ENCODE measurements at places on chromosomes 11 and 22.

- no peak for DNase-seq
Observed at GRCh38 chr11:130216221-130216550, 56.6 kb downstream of the ST14 start.

- DNase-seq, result no peak
Observed at GRCh38 chr22:17717708-17718107, 56.6 kb downstream of the BID start.

- no peak for DNase-seq
Observed at GRCh38 chr11:111569476-111569875, 29.0 kb downstream of the LAYN start.

GRCh38 chr11:87290304-87290922 lies 252.7 kb downstream of the TMEM135 start:
- peak; percentile 20 for DNase-seq

GRCh38 chr11:76237914-76238313 lies 31.6 kb upstream of the WNT11 start:
- no peak for DNase-seq

DNA sequence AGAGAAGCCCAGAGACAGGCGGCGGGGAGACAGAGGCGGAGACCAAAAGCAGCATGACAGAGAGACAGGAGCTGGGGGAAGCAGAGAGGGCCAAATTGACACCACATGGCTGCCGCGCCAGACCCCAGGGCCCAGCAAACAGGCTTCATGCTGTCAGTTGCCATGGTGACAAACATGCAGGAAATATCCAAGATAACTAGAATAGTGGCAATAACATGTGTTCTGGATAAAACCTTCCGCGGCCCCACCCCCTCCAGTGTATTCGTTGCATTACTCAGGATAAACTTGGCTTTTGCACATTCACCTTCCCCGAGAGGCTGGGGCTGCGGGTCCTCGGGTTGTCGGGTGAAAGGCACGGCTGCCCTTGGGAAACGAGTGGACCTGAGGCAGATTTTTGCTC lies 49.9 kb upstream of the CDON start:
- DNase-seq, result no peak

GRCh38 chr11:99988471-99988837 lies 698.6 kb upstream of the ARHGAP42 start:
- no peak for DNase-seq

DNA sequence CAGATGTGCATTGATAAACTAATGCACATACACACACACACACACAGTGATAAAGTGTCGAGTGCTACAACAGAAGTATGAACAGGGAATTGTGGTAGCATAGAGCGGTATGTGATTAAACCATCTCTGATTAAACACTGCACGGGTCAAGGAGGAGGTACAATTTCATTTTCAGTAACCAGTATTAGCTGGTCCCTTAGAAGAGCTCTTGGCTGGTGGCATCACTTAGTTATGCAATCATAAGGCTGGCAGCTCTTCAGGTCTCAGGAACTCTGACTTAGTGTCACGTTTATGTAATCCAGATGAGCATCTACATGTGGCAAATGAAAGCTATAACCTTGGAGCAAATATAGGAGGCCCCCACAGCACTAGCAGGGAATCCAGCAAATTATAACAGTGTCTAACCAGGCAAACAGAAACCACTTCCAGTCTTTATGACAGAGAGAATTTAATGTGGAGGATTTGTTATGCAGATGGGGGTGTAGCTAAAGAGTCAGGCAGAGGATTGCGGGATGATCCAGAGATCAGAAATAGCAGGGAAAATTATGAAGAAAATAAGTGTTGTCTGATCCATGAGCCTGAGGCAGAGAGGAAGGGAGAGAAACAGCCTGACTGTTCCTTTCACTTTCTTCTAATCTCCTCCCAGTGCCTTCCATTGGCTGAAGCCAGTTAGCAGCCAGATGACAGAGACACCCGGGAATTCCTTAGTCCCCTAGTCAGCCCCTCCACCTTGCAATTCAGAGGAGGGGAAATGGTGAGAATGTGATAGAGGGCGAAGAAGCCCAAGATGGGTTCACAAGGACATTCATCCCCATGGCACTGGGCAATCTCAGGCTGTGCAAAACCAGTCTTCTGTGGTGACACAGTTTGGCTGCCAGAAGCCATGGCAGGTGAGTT lies 533.1 kb upstream of the TENM4 start:
- DNase-seq, result no peak

GRCh38 chr11:46667043-46667481 lies 33.4 kb downstream of the ARHGAP1 start:
- no peak for DNase-seq

DNA sequence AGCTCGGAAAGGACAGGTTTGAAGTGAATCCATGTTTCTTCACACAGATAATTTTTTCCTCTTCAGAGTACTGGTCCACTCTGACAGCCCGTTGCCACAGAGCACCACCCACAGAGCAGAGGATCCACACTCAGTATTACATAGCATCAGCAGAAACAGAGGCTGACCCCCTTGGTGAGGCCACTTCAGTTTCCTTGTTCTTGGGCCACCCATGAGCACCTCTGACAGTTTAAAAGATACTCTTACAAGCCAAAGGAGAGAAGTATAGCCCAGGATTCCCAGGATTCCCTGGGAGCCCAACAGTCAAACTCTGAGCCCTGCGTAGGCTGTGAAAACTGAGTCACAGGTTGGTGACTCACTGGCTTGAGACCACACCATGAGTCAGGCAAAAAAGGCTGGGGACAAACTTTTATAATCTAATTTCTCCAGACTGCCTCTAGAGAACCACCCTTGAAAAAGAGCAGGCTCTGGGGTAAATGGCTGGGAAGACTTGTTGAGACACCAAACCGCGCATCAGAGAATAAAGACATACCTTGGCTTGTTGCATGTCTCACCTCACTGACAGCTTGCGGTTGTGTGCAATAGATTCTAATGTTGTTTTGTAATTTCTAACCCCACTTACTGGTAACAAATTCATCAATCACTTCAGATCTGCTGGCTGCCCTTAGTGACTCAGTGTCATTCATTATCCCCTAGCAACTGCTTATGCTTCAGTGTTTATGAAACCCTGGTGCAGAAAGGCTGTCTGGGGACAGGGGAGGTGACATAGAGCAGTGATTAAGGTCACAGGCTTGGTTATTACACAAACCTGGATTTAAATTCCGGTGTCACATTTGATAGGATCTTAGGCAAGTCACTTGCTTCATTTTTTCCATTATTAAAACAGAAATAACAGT lies 56.9 kb upstream of the PRSS23 start:
- DNase-seq, result no peak

- no peak for DNase-seq
Observed at GRCh38 chr11:86314636-86315035, 12.6 kb downstream of the HIKESHI start.

GRCh38 chr11:75441804-75442132 lies 8.8 kb upstream of the KLHL35 start:
- DNase-seq, result no peak

- no peak for DNase-seq
Observed at GRCh38 chr22:20240447-20240764, 27.7 kb downstream of the RTN4R start.

DNA sequence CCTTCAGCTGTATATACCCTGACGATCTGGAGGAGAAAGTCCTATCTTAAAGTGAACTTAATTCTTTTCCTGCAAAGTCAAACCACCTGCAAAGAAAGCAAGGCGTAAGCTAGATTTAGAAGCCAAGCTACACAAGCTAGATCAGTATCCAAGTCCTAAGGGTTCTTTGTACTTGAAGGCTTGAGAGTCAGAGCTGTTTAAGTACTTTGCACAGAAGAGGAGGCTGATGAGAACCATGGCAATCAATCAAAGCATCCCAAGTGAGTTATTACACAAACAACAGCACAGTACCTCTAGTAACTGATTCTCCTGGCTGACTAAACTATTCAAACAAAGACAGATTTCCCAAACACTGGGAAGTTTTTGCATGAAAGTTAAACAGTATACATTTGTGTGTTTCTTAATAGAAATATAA lies 1.9 kb downstream of the CDON start:
- DNase-seq, result no peak

GRCh38 chr11:8765294-8765693 lies 82.7 kb downstream of the RPL27A start:
- DNase-seq, result no peak

DNA sequence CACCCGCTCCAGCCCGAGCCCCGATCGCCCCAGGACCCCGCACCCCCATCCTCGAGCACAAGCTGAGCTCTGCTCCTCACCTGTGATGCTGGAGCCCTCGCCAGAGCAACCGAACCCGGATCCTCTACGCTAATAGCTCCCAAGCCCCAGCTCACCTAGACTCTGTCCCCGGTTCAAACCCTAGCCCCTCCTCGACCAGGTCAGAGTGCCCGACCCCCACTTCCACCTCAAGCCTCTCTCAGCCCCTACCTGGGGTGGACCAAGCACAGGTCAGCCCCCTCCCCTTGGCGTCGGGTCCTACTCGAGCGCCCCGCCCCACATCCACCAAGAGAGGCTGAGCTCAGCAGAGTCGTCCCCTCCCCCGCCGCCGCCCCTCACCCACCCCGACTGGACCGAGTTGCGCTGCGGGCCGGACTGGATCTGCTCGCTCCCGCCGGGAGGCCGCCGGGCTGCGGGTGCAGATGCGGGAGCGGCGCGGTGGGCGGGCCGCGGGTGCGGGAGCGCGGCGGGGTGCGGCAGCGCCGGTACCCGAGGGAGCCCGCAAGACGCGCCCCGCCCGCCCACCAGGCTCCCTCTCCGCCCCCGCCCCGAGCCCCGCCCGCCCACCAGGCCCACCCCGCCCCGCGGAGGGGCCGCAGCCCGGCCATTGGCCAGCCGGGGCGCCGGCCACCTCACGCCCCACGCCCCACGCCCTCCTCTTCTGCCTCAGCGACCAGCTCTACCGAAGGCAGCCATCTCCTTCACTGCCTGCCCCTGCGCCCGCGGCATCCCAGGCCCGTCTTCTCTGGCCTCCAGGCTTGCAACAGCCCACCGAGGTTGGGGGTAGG lies 577 bp upstream of the DKK3 start:
- no peak for DNase-seq

DNA sequence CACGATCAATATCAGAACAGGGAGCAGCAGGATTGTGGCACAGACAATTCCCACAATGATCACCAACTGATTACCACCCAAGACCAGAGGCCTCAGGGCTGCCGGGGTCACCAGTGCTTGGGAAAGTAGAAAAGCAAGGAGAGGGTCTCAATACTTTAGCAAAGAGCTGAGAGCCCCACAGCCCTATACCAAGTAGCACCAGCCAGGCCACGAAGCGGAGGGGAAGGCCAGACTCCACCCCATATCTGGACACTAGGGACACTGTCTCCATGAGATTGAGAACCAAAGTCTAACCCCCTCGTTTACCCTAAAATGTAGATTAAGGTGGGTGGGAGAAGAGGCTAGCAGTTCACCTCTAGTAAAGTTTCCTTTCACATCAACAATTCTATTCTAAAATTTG lies 24.1 kb upstream of the SCN2B start:
- no peak for DNase-seq

GRCh38 chr22:20786536-20786979 lies 12.6 kb downstream of the SERPIND1 start:
- DNase-seq, result no peak

- no peak for DNase-seq
Observed at GRCh38 chr11:35529971-35530495, 4.6 kb upstream of the PAMR1 start.

DNA sequence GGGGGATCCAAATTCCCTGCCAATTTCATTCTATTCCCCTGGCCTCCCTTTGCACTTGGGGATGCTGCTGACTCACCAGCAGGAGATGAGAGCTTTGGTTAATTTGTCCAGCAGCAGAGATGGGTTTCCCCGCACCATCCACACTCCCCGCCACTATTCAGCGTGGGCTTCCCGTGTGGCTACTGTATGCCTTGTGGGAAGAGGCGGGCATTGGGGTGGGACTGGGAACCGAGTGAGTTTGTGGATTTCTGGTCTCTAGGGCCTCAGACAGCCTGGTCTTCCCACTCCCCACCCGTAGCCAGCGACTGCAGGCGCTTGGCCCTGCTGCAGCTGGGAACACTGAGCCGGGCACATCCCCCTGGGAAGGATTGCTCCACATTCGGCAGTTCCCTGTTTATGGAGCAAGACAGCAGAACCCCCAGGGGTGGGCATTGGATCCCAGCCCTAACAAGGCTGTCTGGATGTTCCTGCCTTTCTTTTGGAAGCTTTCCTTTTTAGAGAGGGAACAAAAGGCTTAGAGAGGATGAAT lies 23.4 kb downstream of the KIAA1671 start:
- no peak for DNase-seq

DNA sequence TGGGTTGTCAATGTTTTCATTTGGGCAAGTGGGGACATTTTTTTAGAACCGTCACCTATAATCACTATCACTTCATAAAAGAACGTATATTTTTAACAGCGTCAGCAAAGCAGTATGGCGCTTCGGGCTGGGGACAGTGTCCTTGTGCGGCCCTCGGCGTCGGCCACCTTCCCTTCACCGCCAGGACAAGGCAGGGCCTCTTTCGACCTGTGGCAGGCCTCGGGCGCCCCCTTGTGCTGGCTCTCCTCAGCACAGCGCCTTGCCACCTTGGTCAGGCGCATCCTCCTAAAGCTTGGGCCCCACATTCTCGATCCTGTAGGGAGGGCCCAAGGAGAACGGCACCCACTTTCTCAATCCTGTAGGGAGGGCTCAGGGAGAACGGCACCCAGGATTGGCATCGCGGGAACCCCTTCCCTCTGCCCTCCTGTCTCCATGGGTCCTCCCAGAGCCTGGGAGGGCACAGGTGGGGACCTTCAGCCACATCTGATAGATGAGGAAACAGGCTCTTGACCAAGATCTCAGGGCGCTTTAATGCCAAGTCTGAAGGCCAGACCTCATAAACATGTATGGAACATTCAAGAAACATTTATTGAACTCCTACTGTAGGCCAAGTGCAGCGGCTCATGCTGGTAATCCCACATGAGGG lies 11.5 kb upstream of the FADD start:
- DNase-seq, result peak; percentile 58

- DNase-seq, result no peak
Observed at GRCh38 chr22:32706149-32706548, 95.4 kb upstream of the TIMP3 start.

DNA sequence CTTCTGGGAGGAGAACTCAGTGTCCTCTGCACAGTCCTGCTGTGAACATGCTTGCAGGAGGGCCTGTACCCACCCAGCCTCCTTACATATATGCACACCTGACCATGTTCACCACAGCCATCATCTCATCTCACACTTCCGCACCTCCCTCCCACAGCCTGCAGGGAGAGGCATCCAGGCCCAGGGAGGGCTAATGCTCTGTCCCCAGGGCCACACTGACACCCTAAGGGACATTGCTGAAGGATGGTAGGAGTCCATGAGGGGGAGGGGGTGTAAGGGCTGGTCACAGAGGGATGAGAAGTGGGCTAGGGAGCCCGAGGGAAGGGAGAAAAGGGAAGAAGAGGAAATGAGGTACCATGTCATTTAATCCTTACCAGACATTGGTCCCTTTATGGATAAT lies 4.4 kb upstream of the KCNC1 start:
- no peak for DNase-seq

DNA sequence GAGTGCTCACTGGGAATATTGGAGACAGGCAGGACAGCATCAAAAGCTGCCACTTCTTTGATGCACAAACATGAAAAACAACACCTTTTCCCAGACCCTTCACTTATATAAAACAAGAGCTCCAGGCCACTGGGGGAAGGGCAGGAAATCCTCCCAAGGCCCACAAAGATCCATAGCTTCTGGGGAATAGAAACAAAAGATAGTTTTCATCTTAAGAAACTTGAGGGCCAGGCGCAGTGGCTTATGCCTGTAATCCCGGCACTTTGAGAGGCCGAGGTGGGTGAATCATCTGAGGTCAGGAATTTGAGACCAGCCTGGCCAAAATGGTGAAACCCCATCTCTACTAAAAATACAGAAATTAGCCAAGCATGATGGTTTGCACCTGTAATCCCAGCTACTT lies 15.3 kb downstream of the RTL6 start:
- no peak for DNase-seq
